ENCODE measurements at places on chromosomes 4 and X. TPM values are rescaled to one million over a fixed set of nuclear protein-coding genes. Genes with fewer than 3 reads are reported as not detected.

Gene FHDC1
- 10.2 TPM for polyA plus RNA-seq

DNA sequence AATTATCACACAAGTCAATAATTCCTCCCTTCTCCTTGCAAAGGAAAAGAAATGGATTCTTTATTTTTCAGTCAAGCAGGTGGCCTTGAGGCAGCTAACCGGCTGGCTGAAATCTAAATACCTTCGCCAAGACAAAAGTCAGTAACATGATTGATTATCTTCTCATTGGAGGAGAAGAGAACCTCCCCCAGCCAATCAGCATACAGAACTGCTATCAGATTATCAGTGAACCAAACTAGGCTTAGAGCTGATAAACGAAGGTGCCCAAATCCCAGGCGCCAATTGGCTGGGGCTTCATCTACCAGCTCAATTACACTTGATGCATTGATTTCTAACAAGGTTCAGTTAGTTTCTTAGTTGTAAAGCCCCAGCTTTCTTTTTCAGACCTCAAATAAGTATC, 152.4 kb upstream of the NOCT start:
- no peak for DNase-seq

DNA sequence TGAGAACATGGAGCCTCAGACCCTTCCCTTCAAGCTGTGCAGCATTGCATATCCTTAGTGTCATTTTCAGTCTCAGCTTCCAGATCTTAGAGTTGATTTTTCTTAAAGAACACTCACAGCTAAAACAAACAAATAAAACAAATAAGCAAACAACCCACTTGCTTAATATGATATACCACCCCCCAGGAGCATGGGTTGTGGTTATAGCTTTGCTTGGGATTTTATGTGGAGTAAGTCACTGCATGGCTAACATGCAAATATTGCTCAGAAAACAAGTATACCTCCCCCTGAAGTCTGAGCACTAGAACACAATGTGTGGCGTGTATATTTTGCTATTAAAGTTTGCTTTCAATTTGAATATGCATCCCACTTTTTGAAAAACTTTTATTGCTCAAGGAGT, 78.6 kb downstream of the MGST2 start:
- no peak for DNase-seq

GRCh38 chr4:144360146-144360793, 219.8 kb upstream of the GYPA start:
- DNase-seq, result no peak

Gene GLRA3
- polyA plus RNA-seq, result not detected

- DNase-seq, result no peak
Observed at GRCh38 chr4:139978692-139979091, 175.3 kb downstream of the MAML3 start.

DNA sequence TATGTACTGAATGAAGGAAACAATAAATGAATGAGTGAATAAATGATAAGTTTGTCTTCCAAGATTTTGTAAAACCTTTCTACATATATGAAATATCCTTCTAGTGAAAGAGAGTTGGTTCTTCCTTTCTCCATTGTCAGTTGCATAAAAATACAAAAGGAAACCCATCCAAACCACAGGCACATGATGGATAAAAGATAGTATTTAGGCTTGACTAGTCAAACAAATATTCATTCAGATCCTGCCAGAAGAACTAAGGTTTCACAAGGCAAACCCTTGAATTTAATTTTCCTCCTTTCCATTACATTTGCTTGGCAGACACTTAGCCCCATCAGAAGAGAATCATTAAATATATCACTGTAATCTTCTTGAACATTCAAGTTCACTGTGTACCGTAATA, 208.4 kb downstream of the COL25A1 start:
- no peak for DNase-seq

DNA sequence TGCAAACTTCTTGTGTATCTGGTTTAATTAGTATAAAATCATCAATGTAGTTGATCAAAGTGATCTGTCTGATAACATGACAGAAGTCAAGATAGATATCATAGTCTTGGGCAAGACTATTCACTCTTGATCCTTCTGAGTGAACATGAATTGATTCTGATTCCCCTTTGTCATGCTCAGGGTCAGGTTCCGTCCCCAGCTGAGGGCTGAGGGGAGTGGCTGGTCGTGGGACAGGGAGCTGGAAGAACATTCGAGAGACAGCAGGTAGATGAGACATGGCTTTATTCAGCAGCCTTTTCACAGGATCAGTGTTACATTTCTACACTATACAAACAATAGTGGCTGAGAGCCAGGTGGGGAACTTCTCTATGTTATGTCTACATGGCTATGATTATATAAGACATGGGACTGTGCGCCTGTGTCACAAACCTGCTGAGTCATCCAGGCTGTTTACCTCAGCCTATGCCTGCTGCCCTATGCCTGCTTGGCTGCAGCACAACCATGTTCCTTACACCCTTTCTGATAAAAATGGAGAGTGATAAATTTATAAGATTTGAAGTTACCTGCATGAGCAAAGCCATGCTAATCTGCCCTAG, 586.9 kb upstream of the NR3C2 start:
- DNase-seq, result no peak

- DNase-seq, result no peak
Observed at GRCh38 chr4:184328022-184328736, 110.5 kb upstream of the ENPP6 start.

Gene GRID2
- polyA plus RNA-seq, result 0.14 TPM

Gene TCEAL7
- 24.2 TPM for polyA plus RNA-seq

Data from left lung (tissue), 14 donors.